ENCODE measurements at places on chromosomes 7 and 10.

- peak; percentile 86 for DNase-seq
Measured at GRCh38 chr7:44796034-44796503, 412 bp upstream of the PPIA start.

- no peak for DNase-seq
Measured at GRCh38 chr10:132237871-132238270, 51.1 kb downstream of the DPYSL4 start.

DNA sequence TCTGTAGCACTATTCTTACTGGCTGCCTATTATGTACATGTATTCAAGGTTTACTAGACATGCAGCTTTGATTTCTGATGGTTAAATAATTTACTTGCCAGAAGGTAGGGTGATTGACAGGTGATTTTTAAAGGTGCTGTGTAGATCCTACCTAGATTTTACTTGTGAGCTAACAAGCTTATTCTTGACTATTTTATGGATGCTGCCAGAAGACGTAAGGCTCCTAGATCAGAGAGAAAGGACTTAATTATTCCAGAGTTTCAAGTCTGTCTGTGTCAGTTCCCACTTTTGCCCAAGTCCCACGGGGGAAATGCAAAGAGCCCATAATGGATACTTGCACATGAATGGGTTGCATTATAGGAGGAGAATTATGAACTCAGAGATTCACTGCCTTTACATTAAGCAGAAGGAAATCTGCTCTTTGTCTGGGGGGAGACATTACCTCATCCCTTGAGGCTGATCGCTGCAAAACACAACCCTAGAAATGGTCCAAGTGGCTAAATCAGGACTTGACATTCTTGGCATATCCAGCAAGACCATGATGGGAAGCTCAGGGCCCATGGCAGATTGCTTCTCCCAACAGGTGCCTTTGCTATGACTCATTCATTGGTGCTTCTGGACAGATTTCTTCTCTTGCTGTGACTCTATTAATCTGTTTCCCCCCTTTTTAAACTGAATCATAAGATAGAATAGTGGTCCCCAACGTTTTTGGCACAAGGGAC is 32.1 kb downstream of the GPR158 start:
- no peak for DNase-seq

DNA sequence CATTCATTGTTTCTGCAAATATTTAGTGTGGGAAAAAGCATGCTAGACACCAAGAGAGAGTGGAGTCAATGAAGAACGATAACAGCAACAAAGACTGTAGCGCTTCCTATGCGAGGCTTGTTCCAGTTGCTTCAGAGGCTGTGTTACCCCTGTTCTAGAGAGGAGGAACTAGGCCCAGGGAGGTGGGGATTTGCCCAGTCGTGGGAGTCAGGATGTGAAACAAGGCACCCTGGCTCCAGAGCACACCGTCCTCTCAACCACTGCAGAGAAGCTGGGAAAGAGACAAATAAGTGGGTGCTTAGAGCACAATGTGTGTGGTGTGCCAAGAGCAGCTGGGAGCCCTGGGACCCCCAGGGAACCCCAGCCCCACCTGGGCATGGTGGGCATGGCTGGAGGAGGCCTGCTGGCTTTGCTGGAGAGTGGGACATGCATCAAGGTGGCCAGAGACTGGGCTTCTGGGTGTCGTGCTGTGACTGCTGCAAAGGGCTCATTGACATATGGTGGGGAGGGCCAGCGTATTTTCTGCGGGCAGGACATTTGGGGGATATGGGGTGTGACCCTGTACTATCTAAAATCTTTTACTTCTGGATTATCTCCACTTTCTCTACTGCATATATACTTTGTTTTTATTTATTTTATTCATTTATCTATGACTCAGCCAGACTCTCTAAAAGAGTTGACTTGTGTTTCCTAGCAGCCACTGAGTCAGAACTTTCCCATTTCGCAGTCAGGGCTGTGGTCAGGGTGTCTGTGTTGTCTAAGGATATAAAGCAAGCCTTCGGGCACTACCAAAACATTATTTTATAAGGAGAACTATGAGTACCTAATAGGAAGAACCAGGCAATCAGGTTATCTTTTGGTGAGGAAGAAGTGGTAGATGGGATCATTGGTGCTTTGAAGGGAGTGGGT is 95.4 kb downstream of the TCF7L2 start:
- DNase-seq = no peak

GRCh38 chr7:117775801-117776200 is 97.4 kb downstream of the CTTNBP2 start:
- no peak for DNase-seq

DNA sequence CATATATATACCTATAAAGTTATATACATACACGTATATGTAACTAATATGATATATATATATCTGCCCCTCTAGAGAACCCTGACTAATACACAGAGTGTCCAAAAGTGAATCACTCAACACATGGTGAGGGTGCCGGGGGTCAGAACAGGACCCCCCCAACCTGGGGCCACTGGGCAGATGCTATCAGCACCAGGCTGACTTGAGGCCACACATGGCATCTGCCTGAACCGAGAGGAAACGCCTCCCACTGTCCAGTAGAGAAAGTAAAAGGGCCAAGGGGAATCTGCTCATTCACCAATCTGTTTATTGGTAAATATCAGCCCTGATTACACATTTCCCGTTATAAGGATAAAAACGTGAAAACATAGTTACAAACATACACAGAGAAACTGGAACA is 218.3 kb downstream of the PTPRN2 start:
- DNase-seq = no peak

DNA sequence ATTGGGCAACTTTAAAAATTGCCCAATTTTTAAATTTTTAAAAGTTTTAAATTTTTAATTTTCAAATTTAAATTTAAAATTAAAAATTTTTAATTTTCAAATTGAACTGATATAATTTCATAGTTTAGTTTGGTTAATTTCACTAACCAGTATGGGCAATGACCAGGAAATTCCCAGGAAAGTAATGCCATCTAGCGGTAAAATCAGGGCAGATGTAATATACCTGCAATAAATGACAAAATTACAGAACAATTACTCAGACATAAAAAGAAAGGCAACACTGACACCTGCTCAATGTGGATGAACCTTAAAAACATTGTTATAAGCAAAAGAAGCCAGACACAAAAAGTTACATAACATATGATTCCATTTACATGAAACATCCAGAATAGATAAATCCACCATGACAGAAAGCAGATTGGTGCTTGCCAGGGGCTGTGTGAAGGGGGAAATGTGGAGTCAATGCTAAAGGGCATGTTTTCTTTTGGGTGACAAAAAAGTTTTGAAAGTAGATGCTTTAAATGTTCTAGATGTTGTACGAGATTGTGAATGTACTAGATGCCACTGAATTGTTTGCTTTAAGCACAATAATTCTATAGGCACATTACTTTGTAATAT is 28.6 kb upstream of the SLC16A12 start:
- peak; percentile 79 for DNase-seq

DNA sequence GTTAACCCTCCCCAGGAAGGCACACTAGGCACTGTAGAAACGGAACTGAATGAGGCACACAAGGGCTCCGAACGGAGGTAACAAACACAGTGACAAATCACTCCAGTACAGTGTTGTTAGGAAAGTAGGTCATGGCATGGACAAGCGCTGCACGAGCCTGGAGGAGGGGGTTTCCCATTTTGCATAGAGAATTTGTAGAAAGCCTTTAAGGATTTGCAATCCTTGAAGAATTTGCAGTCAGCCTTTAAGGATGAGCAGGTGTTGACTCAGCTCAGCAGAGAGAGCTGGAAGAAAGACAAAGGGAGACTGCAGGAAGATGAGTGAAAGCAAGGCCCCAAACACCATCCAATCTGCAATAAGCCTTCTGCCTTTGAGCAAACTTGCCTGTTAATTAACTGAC is 51.1 kb upstream of the PPP1R3C start:
- DNase-seq = no peak

DNA sequence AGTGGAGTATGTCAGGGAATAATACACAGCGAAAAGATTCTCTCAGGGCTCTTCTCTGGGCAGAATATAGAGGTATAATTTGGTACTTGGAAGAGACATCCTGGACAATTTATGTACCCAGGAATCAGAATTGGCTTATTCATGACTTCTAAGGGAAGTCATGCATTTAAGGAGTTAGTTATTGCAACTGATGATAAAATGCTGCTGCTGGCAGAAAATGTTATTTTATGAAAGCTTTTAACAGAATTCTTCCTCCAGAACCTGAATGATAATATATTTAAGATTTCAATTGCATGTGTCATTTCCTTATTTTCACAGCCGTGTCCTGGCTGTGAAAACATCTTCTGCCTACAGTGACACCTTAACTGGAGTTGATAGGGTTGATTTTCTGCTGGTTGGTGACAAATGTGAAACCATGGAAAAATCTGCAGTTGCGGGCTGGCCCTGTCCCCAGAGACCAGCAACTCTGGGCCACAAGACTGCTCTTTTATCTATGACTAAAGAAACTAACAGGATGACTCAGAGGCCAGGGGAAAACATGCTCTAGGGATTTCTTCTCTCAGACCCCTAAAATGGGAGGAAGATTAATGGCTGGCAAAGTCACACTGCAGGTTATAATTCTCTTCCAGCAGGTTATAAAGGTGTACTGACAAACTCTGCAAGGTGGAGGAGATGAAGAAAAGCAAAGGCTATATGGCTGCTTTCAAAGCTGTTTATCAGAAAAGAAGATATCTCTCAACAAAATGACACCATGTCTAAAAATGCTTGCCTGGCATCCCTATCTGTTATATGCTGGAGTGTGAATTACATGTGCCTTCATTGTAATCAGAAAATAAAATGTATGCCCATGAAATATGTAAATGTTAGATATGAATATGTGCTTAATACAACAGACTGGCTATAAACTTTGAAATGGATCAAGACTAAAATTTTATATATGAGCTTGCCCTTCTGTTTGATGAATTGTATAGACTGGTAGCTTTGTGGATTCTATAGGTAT is 12.1 kb upstream of the TRUB1 start:
- no peak for DNase-seq

DNA sequence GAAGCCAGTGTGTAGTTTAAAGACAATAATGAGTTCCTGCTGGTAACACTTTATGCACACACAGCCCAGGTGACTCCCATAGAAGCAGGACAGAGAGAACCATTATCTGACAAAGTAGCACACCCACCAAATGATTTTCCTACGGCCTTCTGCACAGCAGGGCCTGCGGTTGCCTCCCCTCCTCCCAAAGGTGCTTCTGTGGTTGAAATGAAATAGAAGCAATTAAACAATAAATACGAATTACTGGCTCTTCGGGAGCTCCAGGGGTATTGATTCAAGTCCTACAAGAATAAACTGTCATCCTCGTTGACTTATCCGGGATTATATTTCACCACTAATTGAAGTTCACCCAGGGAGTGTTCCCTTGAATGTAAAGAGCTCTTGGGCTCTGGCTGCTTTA is 172.1 kb downstream of the ACTR3B start:
- DNase-seq = no peak

- no peak for DNase-seq
Measured at GRCh38 chr10:100909501-100910263, 3.1 kb upstream of the SLF2 start.

- DNase-seq = no peak
Measured at GRCh38 chr10:88765816-88766215, 6.0 kb downstream of the LIPN start.

- DNase-seq = no peak
Measured at GRCh38 chr10:121096617-121097431, 245.7 kb downstream of the WDR11 start.

- DNase-seq = no peak
Measured at GRCh38 chr7:145123502-145123901, 287.6 kb upstream of the TPK1 start.

DNA sequence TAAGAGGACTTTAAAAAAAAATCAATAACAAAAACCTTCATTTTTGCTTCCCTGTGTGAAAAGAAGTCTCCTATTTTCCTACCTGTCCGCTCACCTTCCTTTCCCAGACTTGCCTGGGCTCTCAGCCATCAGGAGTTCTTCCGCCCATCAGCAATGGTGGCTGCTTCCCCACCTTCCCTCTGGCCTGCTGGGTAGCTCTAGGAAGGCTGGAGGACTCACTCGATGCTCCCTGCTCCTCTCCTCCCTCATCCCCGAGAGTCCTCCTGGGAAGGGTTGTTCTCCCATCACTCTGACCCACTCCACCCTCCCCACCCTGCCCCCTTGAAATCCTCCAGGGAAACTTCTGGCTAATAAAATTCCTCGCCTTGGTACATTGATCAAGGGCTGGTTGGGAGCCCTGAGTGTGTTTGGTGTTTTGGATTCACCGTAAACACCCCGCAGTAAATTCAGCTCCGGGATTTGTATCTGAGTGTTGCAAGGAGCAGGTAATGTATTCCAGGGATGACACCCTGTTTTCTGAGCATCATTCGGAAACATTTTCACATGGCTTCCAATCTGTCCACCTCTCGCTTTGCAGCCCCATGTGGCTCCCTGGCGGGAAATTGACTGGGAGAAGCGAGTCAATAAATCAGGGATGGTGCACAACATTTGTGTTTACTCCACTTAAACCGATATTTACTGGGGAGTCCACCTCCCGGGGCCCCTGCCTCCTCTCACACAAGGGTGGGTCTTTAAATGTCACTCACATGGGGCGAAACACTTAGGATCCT is 126.4 kb upstream of the SDK1 start:
- no peak for DNase-seq

DNA sequence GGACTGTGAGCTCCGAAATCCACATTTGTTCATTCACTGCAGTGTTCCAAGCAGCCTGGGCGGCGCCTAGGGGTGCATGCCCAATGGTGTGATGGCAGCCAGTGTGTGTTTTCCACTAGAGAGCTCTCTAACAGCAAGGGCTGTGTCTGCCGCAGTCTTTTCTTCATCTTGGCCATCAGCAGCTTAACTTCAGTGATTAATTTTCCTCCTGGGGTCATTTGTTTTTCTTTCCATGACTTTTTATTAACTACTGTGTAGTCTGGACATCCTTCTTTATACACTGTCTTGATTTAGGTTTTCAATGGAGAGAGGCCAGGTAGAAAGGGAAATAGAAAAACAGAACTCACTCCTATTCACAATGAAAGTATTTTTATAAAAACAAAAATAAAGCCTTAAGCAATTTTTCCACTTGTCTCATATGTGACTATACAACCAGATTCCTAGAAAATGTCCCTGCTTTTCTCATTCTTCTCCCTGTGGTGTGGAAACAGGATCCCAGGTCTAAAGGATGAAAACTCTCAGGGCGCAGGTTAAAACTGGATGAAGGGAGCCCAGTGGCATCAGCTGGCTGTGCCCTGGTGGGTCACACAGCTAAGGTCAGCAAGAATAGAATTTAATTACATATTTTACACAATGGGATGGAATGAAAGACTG is 176.8 kb downstream of the PKD1L1 start:
- DNase-seq = no peak

DNA sequence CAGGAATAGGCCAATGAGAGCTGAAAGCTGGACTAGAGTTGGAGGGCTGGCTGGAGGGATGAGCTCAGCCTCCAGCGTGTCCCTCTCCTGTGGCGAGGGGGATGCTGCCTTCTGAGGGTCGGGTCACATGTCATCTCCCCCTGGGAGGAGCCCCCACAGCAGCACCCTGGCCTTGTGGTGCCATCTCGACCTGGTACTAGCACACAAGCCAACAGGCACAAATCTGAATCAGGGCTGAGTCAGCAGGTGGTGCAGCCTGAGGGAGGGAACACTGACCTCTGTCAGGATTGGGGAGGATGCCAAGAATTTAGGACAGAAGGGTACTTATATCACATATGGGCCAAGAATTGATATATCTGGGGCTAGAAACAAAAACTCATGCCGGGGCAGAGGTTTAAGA is 280.4 kb downstream of the CELF2 start:
- DNase-seq = no peak

GRCh38 chr7:13047061-13047460 is 359.6 kb downstream of the ARL4A start:
- no peak for DNase-seq

Data from HT-29 (cell line).